Astrocyte of the hippocampus (primary cell): ENCODE measurements at places on chromosomes 4 and X.

DNA sequence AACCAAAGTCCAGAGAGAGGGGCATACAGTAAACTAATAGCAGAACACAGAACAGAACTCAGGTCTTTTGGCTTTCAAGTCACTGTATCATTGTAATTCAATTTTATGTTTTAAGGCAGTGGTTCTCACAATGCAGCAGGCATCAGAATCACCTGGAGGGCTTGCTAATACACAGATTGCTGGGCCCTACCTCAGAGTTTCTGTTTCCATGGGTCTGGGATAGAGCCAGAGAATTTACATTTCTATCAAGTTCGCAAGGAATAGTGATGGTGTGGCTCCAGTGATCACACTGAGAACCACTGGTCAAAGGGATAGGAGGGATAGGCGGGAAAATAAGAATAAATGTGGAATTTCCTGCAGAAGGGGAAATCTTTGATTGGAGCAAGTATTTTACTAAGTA, 36.7 kb downstream of the LANCL3 start:
- no peak for DNase-seq

DNA sequence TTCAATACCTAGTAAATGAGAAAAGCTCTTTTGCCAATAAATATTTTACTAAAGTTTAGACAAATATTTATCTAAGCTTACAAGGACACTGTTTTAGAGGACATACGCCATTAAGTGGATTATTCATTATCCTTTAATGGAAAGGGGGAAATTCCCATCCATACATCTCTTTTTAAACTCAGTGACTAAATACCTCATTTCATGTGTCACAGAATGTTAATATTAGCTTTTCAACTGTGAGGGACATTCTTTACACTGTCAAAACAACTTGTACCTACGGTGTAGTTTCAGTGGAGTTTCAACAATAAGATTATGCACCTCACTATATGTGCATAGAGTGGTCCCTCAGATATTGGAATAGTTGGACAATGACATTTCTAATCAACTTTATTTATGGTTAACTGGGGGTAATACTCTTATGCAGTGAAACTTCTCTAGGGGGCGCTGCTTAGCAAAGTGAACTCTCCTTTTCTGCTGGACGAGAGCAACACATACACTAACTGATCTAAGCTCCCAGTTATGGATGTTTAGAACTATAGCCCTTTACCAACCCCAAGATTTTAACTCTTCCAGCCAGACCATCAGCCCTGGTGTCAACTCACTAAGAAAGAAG, 9.7 kb downstream of the HS6ST2 start:
- DNase-seq, result no peak

DNA sequence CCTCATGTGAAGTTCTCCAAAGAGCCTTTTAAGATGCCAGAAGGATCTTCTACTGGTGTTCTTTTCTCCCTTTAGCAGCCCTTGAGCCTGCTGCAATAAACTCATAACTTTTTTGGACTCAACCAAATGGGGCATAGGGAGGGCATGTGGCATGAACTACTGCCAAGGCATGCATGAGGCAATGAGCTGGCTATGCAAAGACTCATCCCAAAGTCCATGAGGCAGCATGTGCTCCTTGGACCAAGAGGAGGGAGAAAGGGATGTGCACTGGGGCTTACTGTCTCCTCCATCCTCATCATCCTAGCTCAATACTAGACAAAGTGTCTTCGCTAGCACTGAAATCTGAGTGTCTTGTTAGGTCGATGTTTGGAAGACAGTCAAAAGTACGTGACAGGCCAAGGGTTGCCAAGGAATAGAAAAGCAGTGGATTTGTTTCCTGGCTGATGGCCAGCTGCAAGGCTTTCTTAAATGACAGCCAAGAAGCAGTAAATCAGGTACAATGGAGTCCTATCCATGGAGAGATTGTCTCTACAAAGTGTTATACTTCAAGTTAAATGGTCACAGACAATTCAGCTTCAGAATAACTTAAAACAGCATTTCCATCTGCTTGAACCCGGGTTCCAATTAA, 44.5 kb upstream of the ATXN3L start:
- no peak for DNase-seq

DNA sequence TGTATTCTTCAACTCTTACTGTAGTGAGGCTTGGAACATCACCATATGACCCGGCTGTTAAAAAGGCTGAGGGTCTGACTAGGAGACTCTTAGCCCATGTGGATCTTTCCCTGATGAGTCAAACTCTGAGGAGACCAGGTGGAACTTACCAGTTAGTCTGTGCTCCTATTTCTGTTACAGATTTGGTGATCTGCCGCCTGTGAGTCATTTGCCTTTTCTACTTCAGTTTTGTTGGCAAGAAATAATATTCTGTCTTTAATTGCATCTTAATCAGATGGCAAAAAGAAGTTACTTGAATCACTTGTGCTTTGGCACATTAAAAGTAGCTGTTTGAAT, 48.4 kb downstream of the MTM1 start:
- peak; percentile 10 for DNase-seq
